ENCODE measurements at places on chromosomes 2 and 18. TPM values are rescaled to one million over a fixed set of nuclear protein-coding genes. Genes with fewer than 3 reads are reported as not detected.

GRCh38 chr2:31037058-31037457 is 101.2 kb downstream of the GALNT14 start:
- no peaks in the 10 kb centered on the region for H3K4me1 ChIP-seq
- no peak for DNase-seq
- no peaks in the 10 kb centered on the region for H3K27me3 ChIP-seq

- H3K36me3 ChIP-seq = no peaks in the 10 kb centered on the region
- H3K27ac ChIP-seq = no peak overlapping the region
- DNase-seq = no peak
- no peaks in the 10 kb centered on the region for H3K4me1 ChIP-seq
- no peaks in the 10 kb centered on the region for H3K27me3 ChIP-seq
Observed at GRCh38 chr2:239912171-239912937, 112.8 kb downstream of the NDUFA10 start.

GRCh38 chr2:70115646-70116442 is 28.6 kb downstream of the PCBP1 start:
- no peaks in the 10 kb centered on the region for H3K36me3 ChIP-seq
- peak overlapping the region; percentile 11 for H3K27ac ChIP-seq
- peaks cover 13% of the 10 kb centered on the region for H3K4me1 ChIP-seq
- no peaks in the 10 kb centered on the region for H3K27me3 ChIP-seq

DNA sequence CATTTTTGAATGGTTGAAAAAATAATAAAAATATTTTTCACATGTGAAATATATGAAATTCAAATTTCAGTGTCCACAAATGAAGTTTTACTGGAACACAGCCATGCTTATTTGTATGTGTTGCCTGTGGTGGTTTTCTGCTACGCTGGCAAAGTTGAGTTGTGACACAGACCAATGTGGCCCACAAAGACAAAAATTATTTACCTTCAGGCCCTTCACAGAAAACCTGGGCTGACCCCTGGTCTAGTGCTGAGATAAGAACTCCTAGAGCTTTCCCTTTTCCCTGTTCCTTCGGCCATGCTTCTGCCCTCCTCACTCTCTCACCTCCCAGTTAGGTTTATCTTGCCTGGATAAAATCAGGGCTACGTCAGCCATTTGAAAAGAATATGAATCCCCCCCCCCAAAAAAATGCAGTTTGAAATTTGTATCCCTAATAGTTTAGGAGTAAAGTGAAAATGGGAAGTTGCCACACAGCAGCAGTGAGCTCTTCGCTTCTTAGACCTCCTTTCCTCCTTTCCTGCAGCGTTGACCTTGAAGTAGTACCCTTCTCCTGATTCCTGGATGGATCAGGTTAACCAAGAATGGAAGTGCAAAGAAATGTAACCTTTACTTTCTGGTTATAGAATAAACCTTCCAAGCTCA is 91.0 kb downstream of the LIMS1 start:
- H3K4me1 ChIP-seq = peaks cover 9% of the 10 kb centered on the region
- no peaks in the 10 kb centered on the region for H3K27me3 ChIP-seq
- H3K27ac ChIP-seq = no peak overlapping the region

DNA sequence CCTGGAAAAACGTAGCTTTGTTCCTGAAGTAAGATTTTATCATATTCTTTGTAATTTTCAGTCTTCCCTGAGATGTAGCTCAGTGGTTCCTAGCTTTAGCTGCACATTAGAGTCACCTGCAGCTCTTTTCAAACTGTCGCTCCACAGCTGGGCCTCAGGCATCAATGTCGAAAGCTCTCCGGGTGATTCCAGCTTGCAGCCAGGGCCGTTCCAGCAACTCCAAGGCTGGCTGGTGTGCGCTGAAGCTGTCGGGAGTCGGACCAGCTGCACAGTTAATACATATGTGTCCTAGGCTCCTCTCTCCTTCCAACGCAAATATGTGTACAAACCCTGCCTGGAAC is 609 bp upstream of the ZNF2 start:
- peak overlapping the region; percentile 100 for H3K4me3 ChIP-seq
- DNase-seq = no peak

Gene MRPL33
- 68.9 TPM for total RNA-seq

Gene MEIS1
- 1.2 TPM for total RNA-seq

Gene TDRD15
- not detected for total RNA-seq

Gene TLX2
- 0.17 TPM for total RNA-seq

DNA sequence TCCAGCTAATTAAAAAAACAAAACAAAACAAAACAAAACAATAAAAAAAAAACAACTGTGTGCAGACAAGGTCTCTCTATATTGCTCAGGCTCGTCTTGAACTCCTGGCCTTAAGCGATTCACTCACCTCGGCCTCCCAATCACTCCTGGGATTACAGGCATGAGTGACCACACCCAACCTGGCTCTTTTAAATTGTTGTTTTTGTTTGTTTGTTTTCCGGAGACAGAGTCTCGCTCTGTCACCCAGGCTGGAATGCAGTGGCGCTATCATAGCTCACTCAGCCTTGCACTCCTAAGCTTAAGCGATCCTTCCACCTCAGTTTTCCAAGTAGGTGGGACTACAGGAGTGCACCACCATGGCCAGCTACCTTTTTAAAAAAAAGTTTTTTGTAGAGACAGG is 201.6 kb downstream of the EN1 start:
- no peak for DNase-seq
- H3K4me3 ChIP-seq = no peak overlapping the region
- H3K4me1 ChIP-seq = peaks cover 11% of the 10 kb centered on the region
- no peaks in the 10 kb centered on the region for H3K27me3 ChIP-seq

Gene NAT8
- total RNA-seq = not detected

Gene MYL12A
- 247 TPM for total RNA-seq

DNA sequence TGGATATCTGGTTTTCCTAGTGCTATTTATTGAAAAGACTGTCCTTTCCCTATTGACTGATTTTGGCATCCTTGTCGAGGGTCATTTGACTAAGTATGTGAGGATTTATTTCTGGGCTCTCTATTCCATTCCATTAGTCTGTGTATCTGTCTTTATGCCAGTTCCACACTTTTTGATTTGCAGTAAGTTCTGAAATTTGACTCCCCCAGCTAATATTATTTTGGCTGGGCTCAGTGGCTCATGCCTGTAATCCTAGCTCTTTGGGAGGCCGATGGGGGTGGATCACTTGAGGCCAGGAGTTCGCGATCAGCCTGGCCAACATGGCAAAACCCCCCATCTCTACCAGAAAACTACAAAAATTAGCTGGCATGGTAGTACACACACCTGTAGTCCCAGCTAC is 46.8 kb upstream of the GAREM2 start:
- H3K27ac ChIP-seq = no peak overlapping the region
- H3K27me3 ChIP-seq = no peaks in the 10 kb centered on the region
- DNase-seq = no peak
- no peak overlapping the region for H3K4me3 ChIP-seq

GRCh38 chr2:111898703-111899514 is 502 bp downstream of the MERTK start:
- H3K36me3 ChIP-seq = no peaks in the 10 kb centered on the region
- H3K4me1 ChIP-seq = peaks cover 13% of the 10 kb centered on the region
- H3K27ac ChIP-seq = no peak overlapping the region

GRCh38 chr18:23618862-23619387 is 32.6 kb upstream of the NPC1 start:
- H3K4me1 ChIP-seq = peaks cover 2% of the 10 kb centered on the region
- H3K4me3 ChIP-seq = peak overlapping the region; percentile 38
- peaks cover 17% of the 10 kb centered on the region for H3K27me3 ChIP-seq
- DNase-seq = peak; percentile 82
- H3K27ac ChIP-seq = no peak overlapping the region

GRCh38 chr18:21053127-21053526 is 58.5 kb downstream of the ROCK1 start:
- DNase-seq = no peak
- no peak overlapping the region for H3K4me3 ChIP-seq
- no peaks in the 10 kb centered on the region for H3K4me1 ChIP-seq
- no peak overlapping the region for H3K27ac ChIP-seq
- no peaks in the 10 kb centered on the region for H3K36me3 ChIP-seq

GRCh38 chr2:42101206-42102023 is 53.6 kb downstream of the PKDCC start:
- DNase-seq = no peak
- H3K4me3 ChIP-seq = peak overlapping the region; percentile 64
- H3K27ac ChIP-seq = peak overlapping the region; percentile 83
- H3K4me1 ChIP-seq = peaks cover 14% of the 10 kb centered on the region
- H3K27me3 ChIP-seq = peaks cover 5% of the 10 kb centered on the region
- H3K36me3 ChIP-seq = no peaks in the 10 kb centered on the region

Gene MALL
- 3.9 TPM for total RNA-seq

DNA sequence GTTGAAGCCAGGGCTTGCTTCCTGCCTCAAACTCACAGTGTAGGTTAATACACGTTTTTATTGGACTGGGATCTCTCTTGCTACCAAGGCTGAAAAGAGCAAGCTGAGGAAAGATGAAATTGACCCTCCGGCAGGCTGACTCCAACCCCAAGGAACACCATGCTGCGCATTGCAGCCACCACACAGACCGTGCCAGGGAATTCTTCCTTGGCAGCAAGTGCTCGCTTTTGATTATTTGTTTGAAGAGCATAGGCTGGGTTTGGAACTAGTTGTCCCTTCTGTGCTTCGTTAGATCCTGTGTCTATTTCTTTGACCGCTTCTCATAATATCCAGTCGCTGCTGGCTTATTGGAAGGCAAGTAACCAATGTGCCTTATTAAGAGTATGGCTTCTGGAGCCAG is 34.4 kb upstream of the DARS1 start:
- H3K27me3 ChIP-seq = no peaks in the 10 kb centered on the region
- H3K27ac ChIP-seq = no peak overlapping the region
- no peak overlapping the region for H3K4me3 ChIP-seq
- no peaks in the 10 kb centered on the region for H3K4me1 ChIP-seq

DNA sequence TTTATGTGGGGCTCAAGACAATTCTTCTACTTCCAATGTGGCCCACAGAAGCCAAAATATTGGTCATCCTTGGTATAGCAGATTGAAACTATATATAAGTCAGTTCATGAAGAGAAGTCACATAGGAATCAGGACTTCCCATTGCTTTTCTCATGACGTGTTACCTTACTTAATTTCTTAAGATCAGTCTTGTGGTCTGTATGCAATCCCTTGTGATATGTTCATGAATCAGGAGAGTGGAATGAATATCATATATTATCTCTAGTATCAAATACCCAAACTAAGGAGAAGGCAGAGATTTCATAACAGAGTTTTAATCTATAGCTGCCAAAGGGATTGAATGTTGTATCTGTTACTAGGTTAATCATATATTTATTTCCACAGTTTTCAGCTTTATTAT is 1390.4 kb downstream of the SUCLG1 start:
- no peak overlapping the region for H3K27ac ChIP-seq
- H3K27me3 ChIP-seq = no peaks in the 10 kb centered on the region

Gene DUSP19
- 2.3 TPM for total RNA-seq
